NCI-H510A treated with DMSO at 0.1 percent for 48 hours (cell line): ENCODE measurements at places on chromosomes 12 and 14.

DNA sequence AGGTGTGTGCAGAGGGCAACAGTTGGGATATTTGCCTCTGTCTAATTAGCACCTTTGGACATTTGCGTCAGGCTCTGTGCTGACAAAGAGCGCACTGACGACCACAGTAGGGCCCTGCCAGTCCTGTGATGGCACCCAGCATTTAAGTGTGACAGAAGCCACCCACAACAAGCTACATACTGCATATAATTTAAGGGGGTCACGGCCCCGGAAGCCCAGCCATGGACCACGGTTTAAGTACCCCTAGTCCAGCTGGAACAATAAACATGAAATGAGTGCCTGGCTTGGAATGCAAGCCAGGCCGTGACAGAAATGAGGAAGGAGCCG, 16.8 kb upstream of the DYNC1H1 start:
- DNase-seq = no peak

DNA sequence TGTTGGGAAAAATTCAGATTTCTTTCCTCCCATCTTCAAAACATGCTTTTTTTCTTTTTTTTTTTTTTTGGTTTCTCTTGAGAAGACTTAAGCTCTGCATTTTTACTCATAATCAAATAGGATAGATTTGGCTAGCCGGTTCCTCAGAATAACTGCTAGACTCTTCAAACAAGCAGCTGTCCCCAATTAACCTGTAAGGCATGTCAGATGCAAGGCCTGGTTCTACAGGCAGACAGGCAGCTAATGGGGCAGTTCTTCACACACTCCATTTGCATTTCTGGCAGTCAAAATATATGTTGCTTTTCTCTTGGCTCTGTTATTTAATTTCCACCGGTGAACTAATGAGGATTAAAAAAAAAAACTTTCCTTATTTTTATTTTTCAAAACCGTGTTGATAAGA, 228.0 kb upstream of the ATP2B1 start:
- DNase-seq = no peak

- peak; percentile 20 for DNase-seq
Measured at GRCh38 chr12:16130343-16130742, 147.1 kb downstream of the SLC15A5 start.

GRCh38 chr12:43676183-43676813, 82.3 kb downstream of the PUS7L start:
- DNase-seq = no peak

GRCh38 chr14:52251724-52252123, 15.8 kb upstream of the PTGDR start:
- no peak for DNase-seq

DNA sequence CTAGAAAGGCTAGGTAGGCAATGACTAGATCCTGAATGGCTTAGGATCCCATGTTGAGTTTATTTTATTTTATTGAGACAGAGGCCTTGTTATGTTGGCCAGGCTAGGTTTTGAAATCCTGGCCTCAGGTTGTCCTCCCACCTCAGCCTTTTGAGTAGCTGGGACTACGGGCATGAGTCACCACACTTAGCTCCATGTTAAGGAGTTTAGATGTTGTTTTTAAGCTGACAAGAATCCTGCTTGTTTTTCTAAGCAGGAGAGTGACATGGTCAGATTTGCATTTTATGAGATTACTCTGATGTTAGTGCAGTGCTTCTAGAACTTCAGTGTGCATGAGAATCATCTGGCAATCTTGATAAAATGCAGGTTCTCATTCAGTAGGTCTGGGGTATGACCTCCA, 14.5 kb downstream of the CCDC198 start:
- DNase-seq = no peak

GRCh38 chr14:90828642-90829487, 12.6 kb upstream of the TTC7B start:
- DNase-seq = no peak

DNA sequence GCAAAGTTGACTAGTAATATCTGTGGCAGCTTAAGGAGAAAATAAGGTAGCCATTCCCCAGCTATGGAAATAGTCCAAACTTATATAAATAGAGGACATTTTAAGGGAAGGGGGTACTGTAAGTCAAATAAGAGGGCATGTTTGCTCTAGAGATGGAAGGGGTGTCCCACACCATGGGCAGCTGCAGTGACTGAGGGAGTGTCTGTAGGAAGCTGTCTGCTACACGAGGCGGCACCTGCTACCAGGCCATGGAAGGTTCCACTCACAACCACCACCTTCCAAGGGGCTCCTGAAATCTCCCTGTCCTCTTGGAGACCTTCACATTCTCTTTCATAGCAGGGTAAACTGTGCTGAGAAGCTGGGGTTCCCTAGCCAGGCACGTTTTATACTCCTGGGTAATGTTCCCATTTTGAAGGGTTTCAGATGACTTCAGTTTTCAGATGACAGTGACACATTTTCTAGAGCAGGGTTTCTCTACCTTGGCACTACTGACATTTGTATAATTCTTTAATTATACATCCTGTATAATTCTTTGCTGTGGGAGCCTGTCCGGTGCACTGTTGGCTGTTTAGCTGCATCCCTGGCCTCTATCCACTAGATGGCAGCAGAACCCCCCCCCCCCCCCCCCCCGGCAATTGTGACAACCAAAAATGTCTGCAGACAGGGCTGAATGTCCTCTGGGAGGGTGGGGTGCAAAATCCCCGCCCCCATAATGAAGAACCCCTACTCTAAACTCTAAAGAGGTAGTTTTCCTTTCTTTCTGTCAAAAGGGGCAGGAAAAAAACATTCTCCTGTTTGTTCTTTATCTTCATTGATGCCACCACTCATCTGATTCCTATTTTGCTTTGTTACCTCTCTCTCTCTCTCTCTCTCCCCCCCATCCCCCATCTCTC, 11.6 kb upstream of the SMCO2 start:
- DNase-seq = peak; percentile 6

- DNase-seq = peak; percentile 41
Measured at GRCh38 chr12:101891462-101891971, 14.1 kb downstream of the DRAM1 start.

DNA sequence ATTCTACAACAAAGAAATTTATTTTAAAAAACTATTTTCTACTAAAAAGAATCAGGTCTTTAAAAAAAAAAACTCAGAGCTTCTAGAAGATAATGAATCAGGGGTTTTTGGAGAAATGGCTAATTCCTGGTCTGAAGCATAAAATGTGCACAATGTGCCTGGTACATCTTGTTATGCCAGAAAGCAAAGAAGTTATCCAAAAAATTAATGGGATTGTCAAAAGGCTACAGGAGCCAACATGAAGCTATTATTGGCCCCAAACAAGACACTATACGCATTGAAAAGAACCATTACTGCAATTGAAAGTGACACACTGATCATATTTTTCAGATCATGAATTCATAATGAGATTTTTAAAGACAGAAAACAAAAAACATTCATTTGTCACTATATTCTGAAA, 19.3 kb upstream of the TUBA1A start:
- DNase-seq = no peak

GRCh38 chr14:98949051-98949450, 322.9 kb downstream of the BCL11B start:
- no peak for DNase-seq

DNA sequence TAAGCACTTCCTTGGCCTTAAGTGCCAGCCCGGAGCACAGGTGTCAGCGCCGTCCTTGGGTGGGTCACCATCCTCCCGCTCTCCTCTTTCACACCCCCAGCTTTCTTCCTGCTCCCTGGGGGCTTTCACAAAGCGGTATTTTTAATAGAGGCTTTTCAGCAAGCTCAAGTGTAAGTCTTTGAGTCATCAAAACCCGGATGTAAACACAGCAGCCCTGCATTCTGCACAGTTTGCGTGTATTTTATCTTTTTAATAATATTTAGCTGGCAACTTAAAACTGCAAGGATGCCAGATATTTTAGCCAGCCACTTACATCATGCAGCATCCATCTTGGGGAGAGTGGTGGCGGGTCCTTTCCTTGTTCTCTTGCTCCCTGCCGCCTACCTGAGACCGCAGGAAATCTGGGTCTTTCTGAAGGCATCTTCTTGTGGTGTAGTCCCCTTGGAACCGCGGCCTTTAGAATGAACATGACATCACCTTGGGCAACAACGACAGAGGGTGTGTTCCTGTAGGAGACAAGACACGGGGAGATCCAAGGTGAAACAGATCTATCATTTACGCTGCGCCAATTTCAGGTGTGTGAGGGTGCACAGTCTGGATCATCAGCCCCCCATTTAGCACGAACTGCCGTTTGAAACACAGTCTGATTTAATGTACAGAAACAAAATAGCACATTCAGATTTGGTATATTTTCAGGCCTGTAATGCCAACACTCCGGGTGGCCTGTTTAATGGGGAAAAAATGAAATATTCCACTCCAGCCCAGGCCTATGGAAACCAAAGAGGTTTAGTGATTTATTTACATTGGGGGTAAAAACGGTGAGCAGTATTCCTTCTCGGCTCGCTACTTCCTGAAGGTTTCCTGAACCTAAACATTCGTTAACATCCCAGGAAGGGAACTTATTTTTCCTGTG, 12.5 kb upstream of the IRF2BPL start:
- DNase-seq = peak; percentile 70

- DNase-seq = no peak
Measured at GRCh38 chr12:113386866-113387566, 16.7 kb downstream of the SDS start.

GRCh38 chr12:95208678-95209077, 8.6 kb downstream of the FGD6 start:
- DNase-seq = peak; percentile 82

- no peak for DNase-seq
Measured at GRCh38 chr14:79161571-79161970, 991.4 kb downstream of the NRXN3 start.

- DNase-seq = peak; percentile 37
Measured at GRCh38 chr12:57883700-57884099, 37.2 kb upstream of the CTDSP2 start.

- no peak for DNase-seq
Measured at GRCh38 chr14:33063521-33063920, 124.8 kb downstream of the NPAS3 start.

DNA sequence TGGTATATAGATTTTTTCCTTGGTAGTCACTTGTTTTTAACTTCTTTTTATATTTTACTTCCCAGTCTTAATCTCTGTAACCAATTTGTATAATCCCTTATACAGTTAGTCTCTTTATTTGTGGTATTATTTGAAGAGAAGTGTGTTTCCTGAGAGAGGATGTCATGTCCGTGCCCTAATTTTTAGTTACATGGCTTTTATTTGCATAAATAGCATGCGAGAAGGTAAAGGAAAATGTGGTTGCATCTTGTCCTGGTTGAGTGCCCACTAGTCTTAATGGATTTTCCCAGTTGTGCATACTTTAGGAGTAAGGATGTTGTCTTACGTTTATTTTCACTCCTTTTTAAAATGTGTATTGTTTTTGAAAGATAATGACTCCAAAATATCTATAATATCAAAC, 27.5 kb downstream of the RAP1B start:
- DNase-seq = no peak

- no peak for DNase-seq
Measured at GRCh38 chr12:48053122-48053521, 48.8 kb upstream of the COL2A1 start.

GRCh38 chr12:13631873-13632272, 349.5 kb downstream of the GRIN2B start:
- DNase-seq = no peak

DNA sequence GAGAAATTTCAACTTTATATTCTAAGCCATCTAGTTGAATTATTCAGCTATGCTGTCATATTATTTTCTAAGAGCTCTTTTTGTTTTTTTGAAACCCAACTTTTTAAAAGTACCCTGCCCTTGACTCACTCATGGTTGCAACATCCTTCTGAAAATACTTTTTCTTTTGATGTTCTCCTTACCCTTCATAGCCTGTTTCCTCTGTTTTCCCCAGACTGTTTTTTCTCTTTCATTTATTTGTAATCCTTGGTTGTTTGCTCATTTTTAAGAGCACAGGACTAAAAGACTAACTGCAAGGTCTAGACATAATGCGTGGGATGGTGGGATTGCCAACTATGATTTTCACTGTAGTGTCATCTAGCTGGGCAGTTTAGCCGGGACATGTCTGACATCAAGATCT, 21.2 kb upstream of the CDKL1 start:
- no peak for DNase-seq

DNA sequence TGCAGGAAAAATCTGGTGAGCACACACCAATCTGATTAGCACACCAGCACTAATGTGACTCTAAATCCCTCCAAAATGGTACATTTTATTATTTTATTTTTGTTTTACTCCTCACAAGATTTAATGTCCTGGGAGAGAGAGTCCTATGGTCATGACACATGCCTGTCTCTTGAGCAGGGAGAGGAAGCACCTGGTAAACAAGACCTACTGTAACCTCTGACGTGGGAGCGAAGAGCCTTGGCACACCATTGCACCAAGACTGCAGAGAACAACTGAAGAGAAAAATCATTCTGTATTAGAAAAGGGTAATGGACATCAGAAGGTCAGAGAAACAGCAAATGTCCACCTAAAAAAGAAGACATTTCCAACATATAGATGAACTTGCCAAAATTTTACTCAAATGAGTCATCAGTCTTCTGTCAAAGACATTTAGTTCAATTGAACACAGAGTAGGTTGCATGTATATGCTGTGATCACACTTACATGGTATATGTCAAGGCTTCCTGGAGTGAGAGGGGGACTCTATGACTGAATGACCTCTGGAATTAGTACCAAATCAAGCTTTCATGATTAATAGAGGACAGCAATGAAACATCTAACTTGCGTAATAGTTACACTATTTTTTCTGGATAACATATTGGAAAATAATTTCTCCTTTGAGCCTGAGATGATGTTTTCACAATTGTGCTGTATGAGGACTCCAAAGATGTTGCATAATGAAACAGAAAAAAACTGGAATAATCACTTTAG, 186.9 kb upstream of the FLRT2 start:
- no peak for DNase-seq

- DNase-seq = no peak
Measured at GRCh38 chr14:75636100-75636692, 24.5 kb downstream of the ERG28 start.

GRCh38 chr12:72030277-72030676, 91.6 kb downstream of the TPH2 start:
- DNase-seq = no peak

GRCh38 chr12:60947533-60947932, 1312.7 kb upstream of the USP15 start:
- DNase-seq = peak; percentile 37

GRCh38 chr14:103386713-103387329, 1.6 kb downstream of the MARK3 start:
- DNase-seq = no peak

DNA sequence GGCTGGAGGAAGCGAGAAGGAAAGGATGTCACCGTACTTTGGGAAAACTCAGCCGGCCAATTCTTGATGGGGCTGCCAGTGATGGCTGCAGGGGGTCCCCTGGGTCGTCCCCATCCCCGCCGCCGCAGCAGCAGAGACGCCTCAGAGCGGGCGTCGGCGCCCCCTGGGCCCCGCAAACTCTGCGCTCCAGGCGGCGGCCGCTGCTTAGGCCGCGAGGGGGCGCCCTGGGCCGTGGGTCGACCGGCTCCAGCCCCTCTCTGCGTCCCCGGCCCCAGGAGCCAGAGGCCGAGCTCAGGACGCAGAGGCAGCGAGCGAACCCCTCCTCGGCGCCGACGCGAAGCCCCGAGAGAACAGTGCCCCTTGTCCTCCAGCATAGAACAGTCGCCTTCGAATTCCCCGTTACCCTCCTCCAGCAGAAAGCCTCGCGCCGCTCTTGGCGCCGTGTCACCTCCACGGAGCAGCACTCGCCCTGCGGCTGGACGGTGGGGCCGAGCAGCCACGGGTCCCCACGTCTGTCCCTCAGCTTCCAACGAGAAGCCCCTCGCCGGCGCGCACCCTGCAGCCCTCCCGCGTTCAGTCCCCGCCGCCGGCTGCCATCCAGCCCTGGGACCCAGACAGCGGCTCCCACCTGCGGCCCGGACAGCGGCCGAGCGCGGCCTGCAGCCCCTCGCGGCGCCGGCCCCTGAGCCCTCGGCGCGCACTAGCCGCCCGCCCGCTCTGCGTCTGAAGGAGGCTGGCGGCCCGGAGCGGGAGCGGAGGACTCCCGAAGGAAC, 106.6 kb downstream of the PRICKLE1 start:
- DNase-seq = no peak
